Stimulated activated CD8-positive, alpha-beta memory T cell treated with anti-CD3 and anti-CD28 coated beads, Interleukin-15, amount 100 ng/mL, for 24 hours (primary cell): ENCODE measurements at places on chromosomes 2 and 18.

DNA sequence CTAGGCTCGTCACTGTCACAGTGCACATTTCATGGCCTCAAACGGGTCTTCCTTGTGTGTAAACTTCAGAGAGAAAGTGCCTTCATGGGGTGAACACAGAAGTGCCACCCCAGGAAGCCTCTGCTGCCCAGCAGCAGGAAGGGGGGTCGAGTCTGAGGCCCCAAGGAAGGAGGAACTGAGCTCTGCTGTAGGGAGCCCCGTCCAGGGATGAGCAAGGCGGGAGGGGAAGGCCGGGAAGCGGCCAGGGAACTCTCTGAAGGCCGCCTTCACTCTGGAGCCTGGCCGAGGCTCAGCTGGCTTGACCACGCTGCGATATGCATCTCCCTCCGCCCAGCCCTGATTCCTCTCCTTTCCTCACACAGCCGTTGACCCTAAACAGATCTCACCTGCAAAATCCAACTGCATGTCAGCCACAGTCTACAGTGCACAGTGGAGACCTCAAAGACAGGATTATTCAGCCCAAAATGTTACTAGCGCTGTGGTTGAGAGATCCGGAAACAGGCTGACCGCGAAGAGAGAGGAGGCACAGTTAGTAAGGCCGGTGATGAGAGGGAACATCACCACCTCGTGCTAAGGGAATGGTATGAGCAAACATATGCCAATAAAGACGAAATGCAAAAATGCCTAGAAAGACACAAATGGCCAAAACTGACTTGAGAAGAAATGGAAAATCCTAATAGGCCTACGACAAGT is 34.2 kb upstream of the CTDP1 start:
- no peak for DNase-seq

DNA sequence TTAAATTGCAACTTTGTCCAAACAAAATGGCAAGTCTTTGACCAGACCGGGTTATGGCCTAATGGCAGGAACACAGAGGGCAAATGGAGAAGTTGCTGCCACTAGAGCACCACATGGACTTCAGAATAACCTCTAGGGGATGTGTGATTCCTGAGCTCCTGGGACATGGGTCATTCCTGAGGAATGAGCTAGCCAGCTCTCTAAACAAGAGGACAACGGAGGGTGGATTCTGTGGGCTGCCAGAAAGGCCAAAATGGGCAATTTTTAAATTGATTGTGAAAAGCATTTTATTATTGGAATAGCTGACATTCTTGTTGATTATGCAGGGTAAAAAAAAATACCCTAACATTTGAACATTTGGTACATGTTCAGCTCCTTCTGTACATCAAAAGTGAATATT is 109.8 kb upstream of the FZD5 start:
- DNase-seq: no peak

DNA sequence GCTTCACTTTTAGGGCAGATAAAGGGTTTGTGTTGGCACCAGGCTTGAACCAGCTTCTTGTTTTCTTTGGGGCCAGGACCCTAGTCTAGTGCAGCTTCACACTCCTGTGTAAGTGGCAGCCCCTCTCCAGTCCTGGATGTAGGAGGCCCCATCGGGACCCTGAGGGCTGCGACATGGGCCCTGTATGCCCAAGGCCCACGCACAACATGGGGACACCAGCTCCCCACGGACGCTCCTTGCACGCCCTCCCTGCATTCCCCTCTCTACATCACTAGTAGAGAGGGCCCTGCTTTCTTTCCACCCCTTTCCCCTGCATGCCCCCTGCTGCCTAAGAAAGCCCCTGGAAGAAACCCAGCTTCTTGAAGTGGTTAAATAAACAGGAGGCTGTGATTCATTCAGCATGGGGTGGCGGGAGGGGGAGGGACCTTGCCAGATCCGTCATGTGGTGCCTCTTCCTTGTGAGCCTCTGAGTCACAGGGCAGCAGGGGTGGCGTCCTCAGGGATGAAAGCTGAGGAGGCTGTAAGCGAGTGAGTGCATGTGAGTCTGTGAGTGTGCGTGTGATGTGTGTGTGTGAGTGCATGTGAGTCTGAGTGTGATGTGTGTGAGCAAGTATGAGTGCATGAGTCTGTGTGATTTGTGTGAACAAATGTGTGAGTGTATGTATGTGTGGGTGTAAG is 42.5 kb downstream of the COPS8 start:
- DNase-seq: no peak

DNA sequence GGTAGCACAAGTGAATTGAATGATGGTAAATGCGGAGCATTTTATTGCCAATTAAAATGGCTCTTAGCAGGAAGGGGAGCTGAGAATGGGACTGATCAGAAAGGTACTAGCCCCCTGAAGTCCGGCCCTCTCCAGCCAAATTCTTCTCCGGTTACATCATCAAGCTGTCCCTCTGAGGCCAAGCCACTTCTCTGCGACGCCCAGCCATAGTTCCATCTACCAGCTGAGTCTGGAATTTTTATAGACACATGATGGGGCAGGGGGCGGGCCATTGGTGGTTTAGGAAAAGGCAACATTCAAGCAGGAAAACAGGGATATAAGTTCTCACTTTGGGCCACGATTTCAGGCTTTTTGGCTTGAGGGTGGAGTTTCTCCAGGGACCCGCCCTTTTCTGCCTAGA is 22.7 kb downstream of the RPRM start:
- no peak for DNase-seq

DNA sequence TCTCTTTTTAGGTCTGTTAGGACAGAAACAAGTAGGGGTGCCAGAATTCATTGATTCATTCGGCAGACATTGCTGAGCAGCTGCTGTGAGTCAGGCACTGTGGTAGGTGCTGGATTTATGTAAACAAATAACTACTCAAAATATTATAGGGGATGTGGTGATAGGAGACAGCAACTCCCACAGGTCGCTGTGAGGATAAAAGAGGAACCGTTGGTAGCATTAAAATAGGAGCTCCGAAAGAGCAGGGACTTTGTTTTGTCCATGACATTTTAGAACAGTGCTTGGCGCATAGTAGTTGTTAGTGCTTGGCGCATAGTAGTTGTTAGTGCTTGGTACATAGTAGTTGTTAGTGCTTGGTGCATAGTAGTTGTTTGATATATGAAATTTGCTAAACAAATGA is 29.2 kb downstream of the ATP6V1C2 start:
- DNase-seq: no peak

- no peak for DNase-seq
Measured at GRCh38 chr2:114769110-114769509, 326.7 kb downstream of the DPP10 start.

DNA sequence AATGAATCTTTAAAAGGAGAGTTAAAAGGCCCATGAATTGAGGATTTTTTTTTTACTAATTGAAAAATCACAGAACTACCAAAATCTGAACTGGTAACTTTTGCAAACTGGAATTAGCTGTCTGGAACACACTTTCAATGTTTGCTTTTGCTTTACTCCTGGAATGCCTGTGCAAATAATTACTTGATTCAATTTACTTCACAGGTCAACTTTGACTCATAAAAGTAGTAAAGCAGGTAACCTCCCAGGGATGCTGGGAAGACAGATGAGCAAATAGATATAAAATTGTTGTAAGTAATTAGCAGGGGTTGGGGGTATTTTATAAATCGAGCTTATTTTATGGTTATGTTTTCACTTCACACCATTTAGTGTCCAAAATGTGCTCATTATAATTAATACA is 398.3 kb upstream of the HNRNPA3 start:
- DNase-seq: no peak

GRCh38 chr2:101307503-101307902 is 998 bp downstream of the RNF149 start:
- no peak for DNase-seq

- no peak for DNase-seq
Measured at GRCh38 chr18:58025205-58025604, 18.8 kb upstream of the NEDD4L start.

- no peak for DNase-seq
Measured at GRCh38 chr18:48136827-48137373, 206.4 kb upstream of the SMAD2 start.

DNA sequence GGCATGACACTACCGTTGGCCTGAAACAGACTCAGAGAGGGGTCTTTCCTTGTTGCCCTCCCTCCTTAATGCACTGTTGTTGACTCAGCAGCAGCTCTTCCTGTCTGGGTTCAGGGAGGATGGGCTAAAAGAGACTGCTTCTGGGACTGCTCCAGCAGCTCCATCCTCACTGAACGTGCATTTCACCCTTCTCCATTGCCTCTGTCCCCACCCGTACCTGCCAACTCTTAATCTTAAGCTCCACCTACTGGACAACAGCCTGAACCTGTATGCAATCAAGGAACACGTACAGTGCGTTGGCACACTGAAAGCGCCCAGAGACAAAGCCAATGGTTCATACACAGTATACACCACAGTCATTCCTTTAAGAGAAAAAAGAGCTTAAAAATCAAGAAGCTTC is 230.8 kb upstream of the RAB6C start:
- no peak for DNase-seq

DNA sequence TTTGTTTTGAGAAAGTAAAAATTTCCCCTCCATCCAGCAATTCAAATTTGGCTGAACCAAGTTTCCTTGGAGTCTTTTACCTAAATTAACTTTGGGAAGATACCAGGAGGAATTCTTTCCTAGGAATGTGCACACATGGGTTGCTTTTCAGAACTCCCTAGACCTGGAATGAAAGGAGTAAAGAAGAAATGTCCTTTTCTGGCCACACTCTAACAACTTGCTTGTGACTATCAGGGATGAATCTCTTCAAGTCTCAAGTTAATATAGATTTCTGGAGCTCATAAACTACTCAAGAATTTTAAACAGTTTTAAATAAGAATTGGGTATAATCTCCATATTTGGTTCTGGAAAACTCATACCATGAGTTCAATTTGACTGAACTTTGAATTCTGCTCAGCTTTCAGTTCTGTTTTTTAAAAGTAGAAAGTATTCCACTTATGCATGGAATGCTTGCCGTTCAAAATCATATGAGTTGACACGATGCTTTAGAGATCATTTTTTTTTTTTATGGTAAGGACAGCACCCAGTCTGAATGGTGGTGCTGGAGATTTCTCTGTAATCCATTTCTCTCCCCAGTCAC is 7.7 kb downstream of the RASGRP3 start:
- DNase-seq: no peak

DNA sequence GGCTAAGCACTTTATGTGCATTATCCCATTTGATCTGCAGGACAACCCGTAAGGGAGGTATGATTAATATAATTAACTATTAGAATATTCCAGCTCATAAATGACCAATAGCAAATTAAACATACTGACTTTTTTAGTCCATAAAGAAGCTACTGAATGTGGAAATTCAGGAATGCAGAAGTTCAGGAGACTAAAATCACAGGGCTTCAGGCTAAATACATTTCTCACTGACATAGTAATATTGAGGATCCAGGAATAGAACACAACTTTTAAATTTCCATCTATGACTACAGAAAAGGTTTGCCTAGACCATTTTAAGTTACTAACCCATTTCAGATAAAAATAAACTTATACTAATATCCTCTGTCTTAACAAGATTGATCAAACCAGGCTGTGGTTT is 97.4 kb upstream of the CCDC195 start:
- DNase-seq: no peak

- DNase-seq: no peak
Measured at GRCh38 chr2:239870863-239871262, 154.3 kb downstream of the NDUFA10 start.

- DNase-seq: no peak
Measured at GRCh38 chr2:39708003-39708402, 42.3 kb downstream of the TMEM178A start.

GRCh38 chr18:69838620-69839411 is 108.9 kb downstream of the CD226 start:
- no peak for DNase-seq

GRCh38 chr18:39424261-39424660 is 1858.7 kb upstream of the CELF4 start:
- DNase-seq: no peak

GRCh38 chr18:78620326-78620725 is 359.3 kb upstream of the SALL3 start:
- DNase-seq: no peak

GRCh38 chr2:203689426-203690116 is 16.9 kb upstream of the CD28 start:
- DNase-seq: no peak

DNA sequence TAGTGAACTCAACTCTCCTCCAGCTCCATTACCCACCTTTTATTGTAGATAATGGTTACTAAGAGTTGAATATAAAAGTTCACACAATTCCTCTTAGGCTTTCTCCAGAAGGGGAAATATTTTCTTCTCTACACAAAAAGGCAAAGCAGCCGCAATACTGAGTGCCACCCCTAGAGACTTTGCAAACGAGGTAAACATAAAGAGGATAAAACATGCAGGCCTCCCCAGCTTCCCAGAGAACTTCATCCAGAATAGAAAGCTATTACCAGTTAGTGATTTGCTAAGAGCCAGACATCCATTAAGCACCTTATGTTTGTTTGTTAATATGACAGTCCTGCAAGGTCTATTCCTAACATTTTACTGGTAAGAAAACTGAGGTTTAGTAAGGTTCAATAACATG is 17.4 kb downstream of the ZNF521 start:
- no peak for DNase-seq

DNA sequence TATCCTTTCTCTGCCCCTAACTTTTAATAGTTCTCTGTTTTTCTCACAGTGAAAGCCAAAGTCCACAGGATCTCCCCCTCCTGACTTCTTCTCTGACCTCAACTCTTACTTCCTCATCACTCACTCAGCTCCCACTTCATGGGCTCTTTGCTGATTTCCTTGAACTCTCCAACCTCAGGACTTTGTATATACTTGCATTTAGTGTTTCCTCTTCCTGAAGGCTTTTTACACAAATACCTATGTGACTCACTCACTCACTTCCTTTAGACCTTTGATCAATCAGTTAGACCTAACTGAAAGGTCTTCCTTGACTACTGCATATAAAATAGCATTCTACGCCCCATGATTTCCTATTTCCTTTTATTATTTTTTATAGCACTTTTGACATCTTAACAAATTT is 233.1 kb upstream of the MEX3C start:
- no peak for DNase-seq

GRCh38 chr2:219969508-219969907 is 342.1 kb downstream of the SLC4A3 start:
- no peak for DNase-seq

- DNase-seq: no peak
Measured at GRCh38 chr2:206083602-206084438, 2.2 kb downstream of the INO80D start.

DNA sequence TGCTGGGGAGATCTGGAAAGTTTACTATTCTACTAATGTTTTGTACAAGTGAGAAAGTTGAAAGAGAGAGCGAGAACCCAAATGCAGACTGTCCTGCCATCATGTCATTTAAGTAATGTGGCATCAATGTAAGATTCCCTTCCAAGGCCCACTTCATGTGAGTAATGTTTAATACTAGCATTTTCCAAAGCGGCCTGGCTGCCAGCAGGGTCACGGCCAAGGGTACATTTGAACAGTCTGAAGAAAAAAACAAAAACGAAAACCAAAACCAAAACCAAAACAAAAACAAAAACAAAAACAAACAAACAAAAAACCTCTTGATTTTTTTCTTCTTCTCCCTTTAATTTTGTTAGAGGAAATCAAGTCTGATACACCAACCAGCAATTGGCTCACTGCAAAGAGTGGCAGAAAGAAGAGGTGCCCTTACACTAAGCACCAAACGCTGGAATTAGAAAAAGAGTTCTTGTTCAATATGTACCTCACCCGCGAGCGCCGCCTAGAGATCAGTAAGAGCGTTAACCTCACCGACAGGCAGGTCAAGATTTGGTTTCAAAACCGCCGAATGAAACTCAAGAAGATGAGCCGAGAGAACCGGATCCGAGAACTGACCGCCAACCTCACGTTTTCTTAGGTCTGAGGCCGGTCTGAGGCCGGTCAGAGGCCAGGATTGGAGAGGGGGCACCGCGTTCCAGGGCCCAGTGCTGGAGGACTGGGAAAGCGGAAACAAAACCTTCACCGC is 2.2 kb downstream of the HOXD10 start:
- DNase-seq: no peak

- no peak for DNase-seq
Measured at GRCh38 chr2:241445426-241445825, 63.0 kb downstream of the STK25 start.
